ENCODE measurements at places on chromosomes 7 and 10.

GRCh38 chr7:23969443-23969842 lies 259.4 kb downstream of the STK31 start:
- DNase-seq = no peak

GRCh38 chr10:98646998-98647917 lies 200.5 kb upstream of the HPS1 start:
- no peak for DNase-seq

GRCh38 chr7:16951483-16952080 lies 69.8 kb upstream of the AGR3 start:
- no peak for DNase-seq

DNA sequence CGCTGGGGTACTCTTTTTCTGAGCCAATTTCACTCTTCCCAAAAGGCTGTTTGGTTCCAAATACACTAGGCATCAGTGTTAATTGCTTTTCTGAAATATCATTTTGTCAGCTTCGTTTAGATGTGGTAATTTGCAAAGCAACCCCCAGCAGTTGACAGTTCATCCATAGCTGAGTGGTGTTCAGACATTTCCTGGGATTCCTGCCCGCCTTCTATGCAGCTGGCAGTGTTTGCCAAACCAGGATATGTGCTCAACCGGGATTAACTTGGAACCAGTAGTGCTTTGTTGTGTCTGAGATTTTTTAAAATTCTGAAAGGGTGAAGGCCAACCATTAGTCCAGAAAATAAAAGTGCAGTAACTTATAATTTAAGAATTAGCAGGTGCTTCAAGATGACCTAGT lies 25.2 kb upstream of the MKLN1 start:
- no peak for DNase-seq

DNA sequence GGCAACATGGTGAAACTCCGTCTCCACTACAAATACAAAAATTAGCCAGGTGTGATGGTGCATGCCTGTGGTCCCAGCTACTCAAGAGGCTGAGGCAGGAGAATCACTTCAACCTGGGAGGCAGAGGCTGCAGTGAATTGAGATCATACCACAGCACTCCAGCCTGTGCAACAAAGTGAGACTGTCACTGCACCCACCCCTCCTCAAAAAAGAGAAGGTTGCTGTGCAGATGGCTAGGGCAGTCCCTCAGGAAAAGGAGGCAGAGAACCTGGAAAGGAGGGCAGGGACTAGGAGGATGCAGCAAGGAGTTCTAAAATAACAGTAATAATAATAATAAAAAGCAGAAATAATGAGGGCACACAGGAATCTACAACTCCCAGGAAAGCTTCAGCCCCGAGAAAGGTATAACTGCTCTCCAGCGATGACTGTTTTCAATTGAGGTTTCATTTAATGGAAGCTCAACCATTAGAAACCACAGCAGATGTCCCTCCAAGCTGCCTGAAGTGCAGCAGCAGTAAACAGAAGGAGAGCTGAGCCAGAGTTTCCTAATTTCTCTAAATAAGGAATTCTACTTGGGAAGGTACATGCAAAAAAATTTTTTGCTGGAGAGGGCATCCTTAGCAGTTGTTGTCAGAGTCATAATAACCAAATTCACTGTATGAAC lies 326.5 kb downstream of the GATA3 start:
- no peak for DNase-seq

DNA sequence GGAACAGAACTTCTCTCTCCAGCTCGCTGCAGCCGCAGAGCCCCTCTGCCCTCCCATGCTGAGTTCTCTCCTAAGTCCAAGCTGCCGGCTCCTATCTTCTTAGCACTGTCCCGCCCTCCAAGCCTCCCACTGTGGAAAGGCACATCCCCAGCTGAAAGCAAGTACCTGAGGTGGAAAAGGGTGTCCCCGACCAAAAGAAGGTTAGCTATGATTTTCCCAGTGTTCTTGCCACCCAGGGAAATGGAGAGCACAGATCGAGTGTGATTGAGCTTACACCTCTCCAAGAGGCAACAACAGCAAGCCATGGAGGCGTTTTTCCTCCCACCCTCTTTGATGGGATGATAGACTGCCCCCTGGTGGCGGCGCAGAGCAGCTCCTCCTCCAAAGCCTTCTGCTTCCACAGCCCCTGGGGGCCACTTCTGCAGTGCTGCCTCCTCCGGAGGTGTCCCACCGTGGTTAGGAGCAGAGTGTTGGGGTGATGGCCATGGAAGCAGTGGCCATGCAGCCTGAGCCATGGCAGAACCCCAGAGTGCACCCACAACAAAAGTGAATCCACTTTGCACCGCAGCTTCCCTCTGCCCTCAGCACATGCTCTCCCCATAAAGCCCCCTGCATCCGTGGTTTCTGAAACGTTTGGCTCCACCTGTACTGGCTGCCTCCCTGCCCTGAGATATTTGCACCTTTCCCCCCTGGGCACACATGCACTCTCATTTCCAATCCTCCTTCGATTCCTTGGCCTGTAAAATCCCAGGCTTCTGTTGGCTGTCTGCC lies 143.1 kb upstream of the STK17A start:
- no peak for DNase-seq

DNA sequence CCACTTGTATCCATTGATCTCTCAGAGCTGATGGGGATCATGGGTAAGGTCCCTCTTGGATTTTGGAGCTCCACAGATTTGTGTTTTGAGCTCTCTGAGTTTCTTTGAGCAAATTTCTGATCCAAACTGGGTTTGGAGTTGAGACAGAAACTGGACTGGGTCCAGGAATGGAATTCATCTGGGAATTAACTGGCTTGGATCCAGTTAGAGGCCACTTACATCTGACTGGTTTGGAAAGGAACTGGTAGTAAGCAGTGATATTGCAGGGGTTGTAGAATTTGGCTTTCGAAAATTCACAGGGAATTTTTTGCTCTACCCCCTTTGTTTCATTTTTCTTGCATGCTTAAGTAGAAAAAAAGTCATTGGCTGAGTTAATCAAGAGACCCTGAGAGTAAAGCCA lies 245.6 kb downstream of the SEMA3D start:
- DNase-seq = no peak

GRCh38 chr10:117261501-117261900 lies 20.6 kb downstream of the SLC18A2 start:
- no peak for DNase-seq

DNA sequence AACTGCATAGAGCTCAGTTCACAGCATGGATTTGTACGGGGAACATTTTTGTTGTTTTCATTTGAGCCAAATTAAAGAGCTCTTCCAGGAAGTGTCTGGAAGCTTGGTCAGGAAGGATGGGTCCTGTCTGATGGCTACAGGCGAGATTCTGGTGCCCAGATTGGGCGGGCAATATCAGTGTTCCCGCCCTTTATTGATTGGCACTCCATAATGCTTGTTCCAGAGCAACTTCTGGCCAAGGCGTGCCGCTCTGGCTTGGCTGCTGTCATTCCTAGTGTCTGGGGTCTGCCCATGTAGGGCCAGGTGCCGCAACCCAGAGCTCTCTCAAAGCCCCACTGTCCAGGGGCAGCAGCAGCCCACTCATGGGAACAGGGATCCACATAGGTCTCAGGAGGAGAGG lies 45.9 kb downstream of the RAMP3 start:
- DNase-seq = no peak

- DNase-seq = no peak
These were observed 76.8 kb downstream of the HGF start for GRCh38 chr7:81693080-81693479.

DNA sequence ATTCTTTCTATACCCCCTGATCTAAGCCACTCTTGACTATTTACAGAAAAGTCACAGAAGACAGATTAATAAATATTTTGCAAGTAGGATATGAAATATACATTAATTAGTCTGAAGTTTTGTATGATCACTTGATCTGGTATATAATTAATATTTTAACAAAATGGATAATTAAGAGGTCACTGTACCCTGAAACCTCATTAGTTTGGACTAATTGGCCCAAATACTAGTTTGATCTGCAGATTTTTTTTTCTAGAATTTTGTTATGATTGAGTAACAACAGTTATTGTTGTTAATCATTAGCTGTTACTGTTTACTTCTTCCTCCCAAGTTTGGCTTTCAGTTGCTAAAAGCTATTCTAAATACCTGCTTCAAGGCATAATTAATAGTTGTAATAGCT lies 2.7 kb downstream of the NHLRC2 start:
- no peak for DNase-seq

DNA sequence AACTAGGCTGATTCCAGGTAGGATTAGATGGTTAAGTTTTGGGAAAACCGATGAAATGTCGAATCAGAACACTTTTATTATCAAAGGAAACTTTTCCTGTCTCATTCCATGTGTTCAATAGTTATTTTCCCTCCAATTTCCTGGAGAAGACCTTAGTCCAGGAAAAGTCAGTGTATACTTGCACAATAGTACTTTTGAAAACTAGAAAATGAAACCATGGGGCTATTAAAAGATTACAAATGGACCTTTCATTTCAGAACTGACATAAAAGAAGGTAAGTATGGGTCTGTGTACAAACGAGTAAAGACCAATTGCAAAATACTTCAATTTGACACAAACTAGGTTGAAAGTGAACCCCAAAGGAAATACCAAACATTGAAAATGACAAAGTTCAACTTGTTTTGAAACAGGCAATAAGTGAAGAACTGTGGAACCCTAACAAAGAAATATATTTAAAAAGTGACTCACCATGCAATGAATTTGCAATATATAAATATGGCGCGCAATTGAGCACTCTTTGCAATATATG lies 2.1 kb downstream of the AVPI1 start:
- no peak for DNase-seq

DNA sequence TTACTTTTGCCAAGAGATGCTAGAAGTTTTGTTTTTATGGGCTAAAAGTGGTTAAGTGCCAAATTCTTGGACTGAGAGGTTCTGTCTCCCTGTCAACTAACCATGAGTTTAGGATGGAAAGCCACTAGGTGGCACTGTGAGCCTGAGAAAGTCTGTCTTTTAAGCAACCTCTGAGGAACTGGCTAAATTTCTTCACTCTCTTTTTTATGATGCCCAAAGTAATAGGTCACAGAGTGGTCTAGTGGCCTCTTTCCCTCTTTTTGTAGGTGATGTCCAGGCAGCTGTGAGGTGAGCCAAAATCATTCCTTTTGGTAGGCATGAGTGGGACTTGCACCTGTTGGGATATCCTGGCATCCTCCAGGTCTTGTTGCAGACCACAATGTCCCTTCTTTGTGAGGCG lies 56.8 kb downstream of the SND1 start:
- DNase-seq = peak; percentile 73

- no peak for DNase-seq
These were observed 2.3 kb downstream of the INPP5A start for GRCh38 chr10:132539894-132540293.

DNA sequence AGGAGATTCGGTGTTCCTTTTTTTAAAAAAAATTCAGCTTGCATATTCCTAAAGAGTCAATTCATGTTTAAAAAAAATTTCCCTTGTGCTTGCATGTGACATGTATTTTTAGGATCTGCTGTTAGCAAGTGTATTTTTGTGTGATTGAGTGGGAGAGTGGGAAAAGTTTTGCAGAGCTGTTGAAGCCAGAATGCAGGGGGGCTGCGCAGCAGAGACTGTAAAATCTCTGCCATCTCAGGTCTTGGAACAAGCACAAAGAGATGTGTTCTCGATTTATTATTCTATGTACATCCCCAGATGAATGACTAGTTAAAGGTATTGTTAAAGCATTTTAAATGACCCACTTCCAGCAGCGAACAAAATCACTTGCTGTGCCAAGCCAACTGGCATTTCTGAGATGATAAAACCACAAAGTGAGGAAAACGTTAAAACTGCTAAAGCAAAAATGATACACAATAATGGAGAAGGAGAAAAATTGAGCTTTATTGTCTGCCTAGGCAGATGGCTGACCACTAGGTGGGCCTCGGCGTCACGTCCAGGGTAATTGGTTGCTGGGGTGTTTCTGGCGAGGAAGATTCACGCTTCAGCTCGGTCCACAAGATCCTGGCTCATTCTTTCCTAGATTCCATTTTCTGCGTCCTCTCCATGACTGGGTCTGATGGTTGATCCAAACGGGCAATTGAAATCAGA lies 67.0 kb upstream of the ATRNL1 start:
- DNase-seq = no peak

DNA sequence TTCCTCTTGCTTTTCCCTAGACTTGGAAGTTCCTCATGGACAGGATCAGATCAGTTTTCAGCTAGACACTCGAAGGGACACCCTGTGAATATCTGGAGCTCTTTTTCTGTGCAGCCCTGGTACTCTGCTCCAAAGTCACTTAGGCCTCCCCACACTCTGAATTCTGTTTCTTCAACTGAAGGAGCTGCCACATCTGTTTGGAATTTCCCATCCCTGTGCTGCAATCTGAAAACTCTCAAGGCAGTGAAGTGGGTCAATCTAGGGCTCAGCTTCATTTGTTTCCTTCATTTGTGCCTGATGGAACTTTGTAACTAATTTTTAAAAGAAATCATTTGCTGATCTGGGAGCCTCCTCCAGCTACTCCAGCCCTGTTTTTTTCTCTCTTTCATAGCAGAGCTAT lies 9.6 kb downstream of the EPC1 start:
- DNase-seq = no peak

- DNase-seq = peak; percentile 27
These were observed 110.0 kb upstream of the SHH start for GRCh38 chr7:155922067-155922816.

GRCh38 chr7:130277763-130278643 lies 11.3 kb downstream of the CPA2 start:
- peak; percentile 74 for DNase-seq

GRCh38 chr10:34280599-34281374 lies 534.3 kb downstream of the PARD3 start:
- DNase-seq = no peak

DNA sequence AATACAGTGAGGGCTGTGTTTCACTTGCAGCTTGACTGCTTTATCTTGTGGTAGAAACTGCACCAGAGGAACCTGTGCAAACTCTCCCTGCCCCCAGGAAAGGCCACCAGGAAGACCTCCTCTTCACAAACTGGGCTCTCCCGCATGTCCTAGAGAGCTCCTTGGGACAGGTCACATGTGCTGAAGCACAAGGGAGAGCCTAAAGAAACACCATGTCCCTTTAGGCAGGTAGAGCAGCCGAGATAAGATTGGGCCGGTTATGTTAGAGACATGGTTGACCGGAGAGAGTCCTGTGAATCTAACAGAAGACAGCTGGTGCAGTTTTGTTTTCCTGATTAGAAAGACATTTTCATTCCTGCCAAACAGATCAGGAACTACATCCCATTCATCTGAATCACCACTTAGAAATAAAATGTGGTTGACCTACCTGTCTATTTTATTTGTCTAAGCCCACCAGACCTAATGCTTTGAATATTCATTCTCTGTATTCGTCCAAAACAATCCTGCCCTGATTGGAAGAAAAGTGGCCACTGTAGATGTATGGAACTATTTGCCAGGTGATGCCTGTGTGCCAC lies 224.1 kb downstream of the GLI3 start:
- no peak for DNase-seq

- DNase-seq = no peak
These were observed 261.3 kb downstream of the CCSER2 start for GRCh38 chr10:84589526-84590205.

GRCh38 chr10:121591186-121591585 lies 7.1 kb downstream of the FGFR2 start:
- DNase-seq = no peak

DNA sequence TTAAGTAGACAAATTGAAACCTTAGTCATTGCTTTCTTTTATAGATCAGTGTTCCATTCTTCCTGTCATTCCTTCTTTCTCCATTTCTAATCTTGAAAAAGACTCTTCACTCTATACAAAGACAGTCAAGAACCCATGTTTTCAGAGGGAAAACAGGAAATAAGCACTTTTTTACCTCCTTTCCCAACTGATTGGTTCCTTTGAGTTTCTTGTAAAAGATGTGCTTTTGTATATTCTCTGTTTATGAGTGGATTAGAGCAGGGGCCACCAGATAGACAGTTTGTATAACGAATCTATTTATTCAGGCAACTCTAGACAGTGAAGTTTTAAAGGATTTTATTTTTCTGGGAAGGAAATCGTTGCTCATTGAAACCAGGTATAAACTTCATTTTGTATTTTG lies 49.8 kb downstream of the SHOC2 start:
- DNase-seq = no peak

GRCh38 chr10:6050801-6051445 lies 11.2 kb downstream of the IL2RA start:
- no peak for DNase-seq
